Memory B cell (primary cell): ENCODE measurements at places on chromosomes 13 and 19.

- no peak for DNase-seq
These were observed 46.4 kb upstream of the F7 start for GRCh38 chr13:113058988-113059850.

DNA sequence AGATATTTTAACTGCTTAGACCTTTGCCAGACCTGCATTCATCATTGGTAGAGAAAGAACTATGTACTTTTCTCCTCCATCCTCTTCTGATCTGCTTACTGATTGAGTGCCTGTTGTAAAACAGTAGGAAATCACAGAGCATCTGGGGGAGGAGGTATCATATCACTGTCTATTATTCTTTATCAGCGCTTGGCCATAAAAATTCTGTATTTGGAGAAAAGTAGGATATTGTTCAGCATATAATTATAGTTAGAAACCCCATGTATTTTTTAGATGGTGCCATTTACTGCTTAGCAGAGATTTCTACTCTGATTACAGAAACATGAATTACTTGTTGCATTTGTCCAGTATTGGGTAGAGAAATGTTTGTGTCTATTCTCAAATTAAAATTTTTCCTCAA is 62.4 kb downstream of the URI1 start:
- DNase-seq: no peak

DNA sequence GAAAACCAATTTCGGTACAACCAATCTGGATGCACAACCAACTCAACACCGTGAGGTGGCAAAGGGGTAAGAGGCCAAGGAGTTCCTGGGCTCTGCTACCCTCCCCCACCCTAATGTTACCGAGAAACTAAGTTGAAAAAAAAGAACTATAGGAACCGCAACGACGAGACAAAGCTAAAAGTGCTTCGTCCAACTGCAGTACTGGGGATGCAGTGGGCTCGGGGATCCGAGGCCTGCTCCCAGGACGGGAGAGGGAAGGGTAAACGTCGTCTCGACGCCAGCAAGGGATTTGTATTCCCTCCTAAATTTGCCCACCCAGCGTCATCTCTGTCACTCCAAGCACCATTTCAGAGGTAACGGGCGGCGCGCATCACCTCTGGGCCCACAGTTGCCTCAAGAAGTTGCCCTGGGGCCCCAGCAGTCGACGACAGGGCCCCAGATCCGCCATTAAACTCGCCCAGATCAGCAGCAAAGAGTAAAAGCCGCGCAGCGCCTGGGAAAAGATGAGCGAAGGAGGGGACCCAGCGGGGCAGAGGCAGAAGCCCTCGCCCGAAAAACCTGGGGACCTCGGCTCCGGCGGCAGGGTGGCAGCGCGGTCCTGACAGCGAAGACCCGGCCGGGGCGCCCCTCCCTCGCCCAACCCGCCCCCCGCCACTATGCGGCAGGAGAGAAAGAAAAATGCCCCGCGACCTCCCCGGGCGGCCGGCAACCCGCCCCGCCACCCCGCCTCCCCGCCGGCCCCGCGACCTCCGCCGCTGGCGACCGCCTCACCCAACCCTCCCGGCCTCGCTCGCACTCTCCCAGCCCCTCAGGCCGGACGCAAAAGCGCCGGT is 752 bp downstream of the ZMYM5 start:
- peak; percentile 37 for DNase-seq

- DNase-seq: no peak
These were observed 69.5 kb upstream of the FNDC3A start for GRCh38 chr13:48906200-48906599.

GRCh38 chr19:10557603-10558197 is 8.1 kb downstream of the KRI1 start:
- no peak for DNase-seq

DNA sequence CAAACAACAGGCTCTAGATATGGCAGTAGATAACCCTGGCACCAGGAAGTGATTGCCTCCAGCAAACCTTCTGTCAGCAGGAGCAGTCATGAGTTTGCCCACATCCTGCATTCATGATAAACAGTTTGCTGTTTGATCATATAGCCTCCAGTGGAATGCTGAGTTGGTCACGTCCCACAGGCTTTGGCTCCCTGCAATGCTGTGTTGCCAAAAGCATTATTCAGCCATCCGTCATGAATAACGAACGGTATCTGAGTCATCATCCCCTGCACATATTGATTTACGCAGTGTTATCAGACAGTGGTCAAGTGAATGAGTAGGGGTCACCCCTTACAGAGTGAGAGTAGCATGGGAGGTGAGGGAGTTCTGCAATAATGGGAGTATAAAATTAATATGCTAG is 21.9 kb upstream of the ZNF432 start:
- no peak for DNase-seq

- no peak for DNase-seq
These were observed 14.6 kb downstream of the VSIG10L start for GRCh38 chr19:51327066-51328001.

GRCh38 chr13:46553521-46553885 is 533 bp downstream of the LRCH1 start:
- no peak for DNase-seq

DNA sequence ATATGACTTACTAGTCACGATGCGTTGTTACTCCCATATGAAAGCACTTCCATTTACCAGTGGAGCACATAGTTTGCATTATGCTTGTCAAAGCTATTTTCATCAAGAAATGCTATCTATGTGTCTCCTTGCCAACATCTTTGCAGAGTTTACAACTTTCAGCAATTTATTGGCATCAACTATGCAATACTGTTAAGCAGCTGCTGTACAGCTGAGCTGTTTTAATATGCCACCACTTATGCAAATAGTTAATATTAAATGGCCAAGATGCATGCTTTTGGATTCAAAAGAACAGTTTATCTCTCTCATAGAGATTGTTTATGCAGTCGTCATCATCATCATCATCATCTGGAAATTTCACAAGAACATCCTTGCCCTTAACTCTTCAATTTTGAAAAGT is 67.9 kb upstream of the KLF5 start:
- no peak for DNase-seq

- no peak for DNase-seq
These were observed 1051.5 kb downstream of the DIAPH3 start for GRCh38 chr13:59112221-59112718.

GRCh38 chr13:102267191-102267590 is 134.7 kb downstream of the FGF14 start:
- no peak for DNase-seq

DNA sequence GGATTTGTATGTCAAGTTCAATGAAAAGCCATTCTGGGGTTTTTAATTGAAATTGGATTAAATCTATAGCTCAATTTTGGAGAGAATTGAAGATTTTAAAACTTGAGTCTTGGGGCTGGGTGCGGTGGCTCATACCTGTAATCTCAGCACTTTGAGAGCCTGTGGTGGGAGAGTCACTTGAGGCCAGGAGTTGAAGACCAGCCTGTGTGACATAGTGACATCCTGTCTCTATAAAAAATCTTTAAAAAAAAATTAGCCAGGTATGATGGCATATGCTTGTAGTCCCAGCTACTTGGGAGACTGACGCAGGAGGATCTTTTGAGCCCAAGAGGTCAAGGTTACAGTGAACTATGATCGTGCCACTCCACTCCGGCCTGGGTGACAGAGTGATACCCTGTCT is 41.2 kb downstream of the VAV1 start:
- DNase-seq: no peak

GRCh38 chr13:41639237-41639904 is 182.0 kb downstream of the RGCC start:
- no peak for DNase-seq

- DNase-seq: no peak
These were observed 5.0 kb downstream of the WASF3 start for GRCh38 chr13:26562512-26562890.

DNA sequence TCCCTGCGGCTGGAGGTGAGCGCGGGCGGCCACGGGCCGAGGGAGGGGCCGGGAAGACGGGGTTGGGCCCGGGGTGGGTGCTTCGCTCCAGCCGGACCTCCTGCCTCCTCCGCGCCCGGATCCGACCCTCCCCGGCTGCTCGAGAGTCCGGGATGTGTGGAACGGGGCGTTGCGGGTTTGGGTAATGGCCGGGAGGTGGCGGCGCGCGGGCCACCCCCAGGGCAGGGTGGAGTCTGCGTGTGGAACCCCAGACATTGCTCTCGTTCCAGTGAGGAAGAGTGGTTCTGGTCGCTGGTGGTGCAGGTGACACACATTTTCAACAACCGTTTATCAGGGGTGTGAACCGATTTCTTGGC is 38.8 kb downstream of the ARHGEF7 start:
- DNase-seq: no peak

DNA sequence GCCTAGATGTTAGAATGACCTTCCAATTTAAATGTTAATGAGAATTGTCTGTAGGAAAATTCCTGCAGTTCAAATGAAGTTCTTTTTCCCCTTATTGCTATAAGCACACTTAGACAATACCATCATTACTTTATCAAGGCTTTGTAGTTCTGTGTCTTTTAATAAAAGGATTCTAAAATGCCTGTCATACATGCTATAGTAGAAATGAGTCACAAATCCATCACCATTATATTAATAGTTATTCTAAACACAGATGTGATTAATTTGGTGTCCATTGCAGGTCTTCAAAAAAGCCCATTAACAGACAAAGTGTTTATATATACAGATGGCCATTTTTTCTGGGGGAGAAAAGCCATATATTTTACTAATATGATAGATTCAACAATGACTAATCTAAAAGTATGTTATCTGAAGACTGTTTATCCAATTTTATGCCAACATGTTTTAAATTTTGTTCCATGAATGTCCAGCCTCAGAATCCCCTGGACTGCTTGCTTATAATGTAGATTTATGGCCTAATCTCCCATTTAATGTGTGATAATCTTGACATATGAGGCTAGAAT is 1678.3 kb upstream of the PCDH20 start:
- no peak for DNase-seq

GRCh38 chr19:6866741-6867151 is 20.6 kb upstream of the ADGRE1 start:
- no peak for DNase-seq

DNA sequence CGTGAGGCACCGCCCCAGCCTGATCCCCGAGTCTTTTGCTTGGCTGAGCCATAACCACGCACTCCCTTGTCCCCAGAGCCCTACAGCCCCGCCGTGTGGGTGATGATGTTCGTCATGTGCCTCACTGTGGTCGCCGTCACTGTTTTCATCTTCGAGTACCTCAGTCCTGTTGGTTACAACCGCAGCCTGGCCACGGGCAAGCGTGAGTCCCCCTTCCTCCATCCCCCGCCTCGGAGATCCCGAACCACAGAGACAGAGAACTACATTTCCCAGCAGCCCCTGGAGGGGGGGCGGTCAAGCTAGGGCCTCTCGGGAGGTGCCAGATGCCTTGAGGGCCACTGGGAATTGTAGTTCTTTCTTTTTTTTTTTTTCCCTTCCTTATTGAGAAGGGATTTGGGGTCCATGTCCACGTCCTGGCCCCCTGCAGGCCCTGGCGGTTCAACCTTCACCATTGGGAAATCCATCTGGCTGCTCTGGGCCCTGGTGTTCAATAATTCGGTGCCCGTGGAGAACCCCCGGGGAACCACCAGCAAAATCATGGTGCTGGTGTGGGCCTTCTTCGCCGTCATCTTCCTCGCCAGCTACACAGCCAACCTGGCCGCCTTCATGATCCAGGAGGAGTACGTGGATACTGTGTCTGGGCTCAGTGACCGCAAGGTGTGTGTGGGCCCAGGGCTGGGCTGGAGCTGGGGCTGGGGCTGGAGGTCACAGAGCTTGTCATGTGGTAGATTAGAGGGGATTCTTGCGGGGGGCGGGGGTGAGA is 25.9 kb downstream of the GRIN2D start:
- peak; percentile 64 for DNase-seq

DNA sequence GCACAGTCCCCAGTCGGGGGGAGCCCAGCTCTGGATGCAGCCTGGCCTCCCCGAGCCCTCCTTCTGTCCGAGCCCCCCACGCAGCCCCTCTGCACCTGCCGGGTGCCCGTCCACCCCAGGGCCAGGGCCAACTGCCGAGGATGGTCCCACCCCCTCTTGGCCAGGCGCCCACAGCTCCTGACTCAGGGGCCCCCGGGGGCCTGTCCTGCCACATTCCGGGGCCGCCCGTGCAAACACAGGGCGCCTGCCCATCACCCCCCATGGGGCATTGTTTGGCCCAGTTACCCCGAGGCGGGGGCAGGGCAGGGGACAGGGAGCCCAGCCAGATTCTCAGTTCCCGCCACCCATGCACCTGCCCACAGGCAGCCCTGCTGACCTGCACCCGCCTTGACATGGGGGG is 5.3 kb upstream of the TCF3 start:
- DNase-seq: no peak

GRCh38 chr13:28099396-28100149 is 803 bp downstream of the FLT3 start:
- no peak for DNase-seq

DNA sequence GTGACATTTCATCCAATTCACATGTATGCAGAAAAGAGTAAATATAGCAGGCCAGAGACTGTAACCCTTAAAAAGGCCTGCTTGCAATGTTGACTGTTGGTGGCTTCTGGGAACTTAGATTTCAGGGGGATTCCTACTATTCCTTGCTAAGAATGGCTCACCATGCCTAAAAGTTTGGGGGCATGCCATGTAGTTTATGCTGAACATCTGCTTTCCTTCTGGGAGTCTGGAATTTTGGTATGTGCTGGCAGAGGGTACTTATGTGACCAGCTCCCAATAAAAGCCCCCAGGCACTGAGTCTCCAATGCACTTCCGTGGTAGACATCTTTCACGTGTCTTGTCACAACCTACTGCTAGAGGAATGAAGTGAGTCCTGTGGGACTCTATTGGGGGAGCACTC is 88.4 kb upstream of the PCDH8 start:
- no peak for DNase-seq

GRCh38 chr19:947090-947706 is 21.4 kb downstream of the ARID3A start:
- DNase-seq: no peak

- DNase-seq: no peak
These were observed 13.9 kb downstream of the TSKS start for GRCh38 chr19:49749055-49749716.

- no peak for DNase-seq
These were observed 5.8 kb upstream of the TSHZ3 start for GRCh38 chr19:31354799-31355664.

DNA sequence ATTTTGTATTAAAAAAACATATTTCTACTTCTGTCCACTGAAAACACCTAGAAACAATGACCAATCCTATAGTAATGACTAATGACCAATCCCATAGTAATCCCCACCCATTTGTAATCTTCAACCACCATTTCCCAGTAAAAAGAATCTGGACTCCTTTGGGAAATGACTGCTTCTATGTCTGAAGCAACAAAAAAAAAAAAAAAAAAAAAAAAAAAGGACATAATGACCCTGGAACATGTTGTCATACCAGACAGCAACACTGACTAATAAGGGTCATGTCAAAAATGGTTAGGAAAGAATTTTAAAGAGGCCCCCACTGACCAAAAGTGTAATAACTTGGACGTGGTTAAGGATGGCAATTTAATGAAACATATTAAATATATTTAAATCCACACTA is 88.3 kb downstream of the TUBA3C start:
- no peak for DNase-seq

DNA sequence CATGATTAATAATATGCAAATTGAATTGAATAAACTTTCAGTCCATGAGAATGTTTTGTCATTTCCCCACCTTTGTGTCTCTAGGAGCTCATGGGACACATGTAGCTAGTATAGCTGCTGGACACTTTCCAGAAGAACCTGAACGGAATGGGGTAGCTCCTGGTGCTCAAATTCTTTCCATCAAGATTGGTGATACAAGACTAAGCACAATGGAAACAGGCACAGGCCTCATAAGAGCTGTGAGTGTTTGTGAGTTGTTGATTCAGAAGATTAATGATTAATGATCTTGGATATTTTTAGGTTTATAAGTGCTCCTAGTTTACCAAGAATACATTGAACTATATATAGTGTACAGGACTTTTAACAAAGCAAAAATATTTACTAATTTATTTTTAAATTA is 30.1 kb downstream of the TPP2 start:
- DNase-seq: no peak
